Kasumi-1 (cell line): ENCODE measurements at places on chromosomes 2 and 18.

DNA sequence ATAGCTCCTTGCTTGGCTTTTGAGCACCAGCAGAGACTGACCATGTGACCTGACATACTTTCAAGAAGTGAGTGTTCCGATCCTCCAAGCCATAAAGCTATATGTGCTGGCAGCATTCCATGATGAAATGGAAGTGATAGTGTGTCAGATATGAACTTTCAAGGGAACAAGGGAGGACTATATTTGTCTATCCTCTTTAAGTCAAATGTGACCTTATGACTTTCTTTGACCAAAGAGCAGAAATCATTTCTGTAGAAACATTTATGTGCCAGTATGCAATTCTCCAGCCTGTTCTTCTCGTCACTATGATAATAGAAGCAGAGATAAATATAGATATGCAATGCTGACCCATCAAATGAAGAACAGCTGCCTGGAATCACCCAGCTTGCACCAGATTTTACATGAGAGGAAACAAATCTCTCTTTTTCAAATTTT, 14.4 kb downstream of the HYCC2 start:
- DNase-seq, result no peak

GRCh38 chr2:143577489-143577888, 448.3 kb downstream of the ARHGAP15 start:
- no peak for DNase-seq

GRCh38 chr2:226788881-226789490, 10.6 kb downstream of the IRS1 start:
- DNase-seq, result no peak

GRCh38 chr2:49032126-49032525, 122.2 kb downstream of the FSHR start:
- no peak for DNase-seq

DNA sequence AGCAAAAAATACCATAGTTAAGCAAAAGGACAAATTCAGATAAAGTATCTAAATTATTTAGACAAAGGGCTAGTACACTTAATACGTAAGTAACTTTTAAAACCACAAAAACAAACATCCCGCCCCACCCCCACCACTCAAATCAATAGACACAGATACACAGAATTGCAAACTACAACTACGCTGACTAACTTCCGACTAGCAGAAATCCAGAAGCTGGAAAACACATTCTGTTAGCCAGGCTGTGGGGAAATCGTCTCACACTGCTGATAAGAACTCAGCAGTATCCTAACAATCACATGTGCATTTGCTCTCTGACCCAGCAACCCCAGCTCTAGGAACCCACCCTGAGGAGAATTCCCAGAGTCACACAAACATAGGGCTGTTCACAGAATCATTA, 16.6 kb downstream of the FAM168B start:
- no peak for DNase-seq

DNA sequence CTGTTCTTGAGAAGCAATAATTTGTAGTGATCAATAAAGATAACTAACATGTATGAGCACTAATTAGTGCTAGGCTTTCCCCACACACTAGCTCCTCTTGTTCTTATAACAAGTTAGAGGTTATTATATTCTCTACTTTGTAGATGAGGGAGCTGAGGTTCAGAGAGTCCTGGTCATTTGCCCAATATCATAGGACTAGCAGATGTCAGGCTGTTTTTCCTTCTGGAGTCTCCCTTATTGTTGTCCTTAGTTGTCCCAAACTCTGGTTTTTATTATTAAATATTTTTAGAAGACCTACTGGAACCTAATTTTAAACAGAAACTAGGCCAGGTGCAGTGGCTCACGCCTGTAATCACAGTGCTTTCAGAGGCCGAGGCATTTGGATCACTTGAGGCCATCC, 16.5 kb upstream of the TTC39C start:
- DNase-seq, result no peak

- no peak for DNase-seq
Observed at GRCh38 chr2:7881063-7881462, 800.8 kb upstream of the ID2 start.

DNA sequence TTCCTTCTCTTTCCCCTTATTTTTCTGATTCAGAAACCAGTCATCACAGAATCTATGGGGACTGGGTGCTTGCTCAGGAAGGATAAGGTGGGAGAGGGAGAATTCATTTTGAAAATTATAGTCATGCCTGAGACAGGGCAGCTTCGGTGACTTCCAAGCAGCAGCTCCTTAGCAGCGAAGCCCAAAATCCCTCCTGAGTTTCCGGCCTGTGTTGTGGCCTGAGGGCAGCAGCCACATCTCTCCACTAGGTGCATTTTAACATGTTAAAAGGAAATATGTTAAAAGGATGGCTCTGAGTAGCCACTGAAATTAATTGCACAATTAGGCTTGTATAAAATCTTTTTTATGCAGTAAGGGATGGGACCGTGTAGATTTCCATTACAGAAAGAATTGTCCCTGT, 207.0 kb upstream of the RAB12 start:
- DNase-seq, result no peak

DNA sequence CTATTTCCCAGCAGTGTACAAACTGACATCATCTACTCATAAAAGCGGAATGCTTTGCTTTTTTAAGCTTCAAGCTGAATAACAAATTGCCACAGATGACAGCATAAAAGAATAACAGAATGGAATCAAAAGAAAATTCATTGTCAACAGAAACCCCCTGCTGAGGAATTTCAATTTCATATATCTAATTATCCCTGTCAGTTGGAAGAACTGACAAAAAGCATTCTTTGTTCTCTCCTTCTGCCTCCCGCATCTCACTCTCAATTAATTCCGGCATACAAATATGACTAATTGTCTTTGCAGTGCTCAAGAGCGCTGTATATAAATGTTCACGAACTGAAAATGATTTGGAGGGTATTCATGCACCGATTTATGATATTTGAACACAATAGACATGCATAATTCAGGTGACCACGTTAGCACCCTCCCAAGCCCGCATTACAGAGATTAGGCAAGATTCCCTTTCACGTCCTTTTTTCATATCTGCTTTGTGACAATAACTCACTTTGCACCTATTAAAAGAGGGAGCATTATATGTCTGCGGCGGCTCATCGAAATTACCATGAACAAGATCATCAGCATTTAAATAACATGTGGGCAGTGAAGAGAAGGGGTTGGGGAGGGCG, 277.7 kb upstream of the SALL3 start:
- no peak for DNase-seq

- no peak for DNase-seq
Observed at GRCh38 chr2:25402477-25402876, 60.8 kb upstream of the DNMT3A start.

- DNase-seq, result no peak
Observed at GRCh38 chr2:85583667-85584353, 421 bp upstream of the VAMP5 start.

GRCh38 chr2:205705511-205706349, 23.4 kb downstream of the NRP2 start:
- DNase-seq, result no peak

DNA sequence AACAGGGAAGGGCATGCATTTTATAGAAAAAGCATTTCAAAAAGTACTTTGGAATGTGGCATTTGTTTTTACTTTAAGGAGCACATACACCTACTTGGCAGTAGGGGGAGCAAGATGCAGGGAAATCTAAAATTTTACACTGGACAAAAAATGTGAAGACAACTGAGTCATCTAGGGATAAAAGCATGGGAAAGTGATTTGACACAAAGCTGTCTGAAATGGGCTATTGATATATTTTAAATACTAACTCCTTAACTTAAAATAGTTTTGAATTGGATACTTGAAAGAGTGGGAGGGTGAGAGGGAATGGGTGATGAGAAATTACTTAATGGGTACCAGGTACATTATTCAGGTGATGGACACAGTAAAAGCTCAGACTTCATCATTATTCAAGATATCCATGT, 15.8 kb downstream of the TMEM200C start:
- peak; percentile 12 for DNase-seq

- no peak for DNase-seq
Observed at GRCh38 chr2:217331523-217332416, 471.9 kb upstream of the TNP1 start.

DNA sequence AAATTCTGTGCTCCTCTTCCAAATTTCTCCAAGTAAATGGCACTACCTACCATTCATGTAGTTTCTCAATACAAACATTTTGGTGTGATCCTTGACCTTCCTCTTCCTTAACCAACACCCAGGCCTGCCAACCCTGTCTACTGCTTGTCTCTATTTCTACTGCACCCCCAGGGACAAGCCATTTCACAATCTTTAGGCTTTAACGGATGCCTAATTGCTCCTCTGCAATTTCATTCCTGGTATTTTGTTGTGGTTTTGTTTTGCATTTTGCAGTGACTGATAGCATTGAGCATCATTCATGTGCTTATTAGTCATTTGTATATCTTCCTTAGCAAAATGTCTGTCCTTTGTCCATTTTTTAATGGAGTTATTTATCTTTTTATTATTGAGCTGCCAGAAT, 10.0 kb downstream of the FAP start:
- DNase-seq, result no peak

DNA sequence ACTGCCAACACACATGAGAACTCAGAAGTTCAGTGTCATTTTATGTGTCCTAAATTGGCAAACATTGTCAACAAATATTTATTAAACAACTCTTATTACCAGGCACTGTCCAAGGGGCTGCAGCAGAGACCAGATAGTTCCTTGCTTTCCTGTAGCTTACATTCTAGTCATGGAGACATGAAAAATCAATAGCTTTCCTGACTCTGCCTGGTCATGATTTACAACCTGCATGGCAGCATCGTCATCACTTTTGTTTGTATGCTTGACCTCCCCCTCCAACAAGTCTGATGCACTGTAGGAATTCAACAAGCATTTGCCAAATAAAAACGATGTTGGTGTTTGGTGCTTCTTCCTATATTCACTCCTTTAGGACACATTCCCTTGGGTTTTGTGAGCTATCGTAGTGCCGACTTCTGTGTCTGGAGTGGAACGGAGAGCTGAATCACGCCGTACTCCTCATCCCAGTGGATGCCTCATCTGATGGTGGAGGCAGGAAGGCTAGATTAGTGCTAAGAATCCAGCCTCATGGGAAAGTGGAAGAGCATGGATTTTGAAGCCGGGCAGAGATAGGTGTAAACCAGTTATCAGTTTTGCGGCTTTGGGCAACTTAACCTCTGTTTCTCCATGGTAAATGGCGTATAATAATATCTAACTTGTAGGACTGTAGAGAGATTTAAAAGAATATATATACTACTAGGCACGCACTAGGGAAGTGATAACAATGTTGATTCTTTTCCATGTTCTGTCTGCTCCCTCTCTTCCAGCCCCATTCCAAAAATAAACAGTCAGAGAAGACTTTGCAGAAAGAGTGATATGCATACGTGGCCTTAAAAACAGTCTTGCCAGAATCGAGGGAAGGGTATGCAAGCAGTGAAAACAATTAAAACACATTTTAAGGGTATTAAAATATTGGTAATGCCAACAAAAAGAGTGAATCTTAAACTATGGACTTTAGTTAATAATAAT, 120.5 kb upstream of the ZFP36L2 start:
- no peak for DNase-seq

DNA sequence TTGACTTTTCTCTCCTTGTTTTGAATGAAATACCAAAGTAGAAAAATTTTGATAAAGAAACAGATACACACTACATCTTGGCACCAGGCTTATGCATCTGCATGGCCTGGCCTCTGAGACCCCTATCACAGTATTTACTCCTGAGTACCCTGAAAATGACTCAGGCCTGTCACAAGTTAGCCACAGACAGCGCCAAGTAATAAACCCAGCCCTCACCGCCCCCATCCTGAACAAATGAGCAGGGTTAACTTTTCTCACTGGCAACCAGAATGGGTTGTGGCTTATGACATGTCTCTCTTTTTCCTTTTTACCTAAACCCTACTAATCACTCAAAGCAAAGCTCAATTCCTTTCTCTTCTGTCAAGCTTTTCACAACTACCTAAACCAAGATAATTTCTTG, 35.3 kb downstream of the SPRED2 start:
- DNase-seq, result no peak

DNA sequence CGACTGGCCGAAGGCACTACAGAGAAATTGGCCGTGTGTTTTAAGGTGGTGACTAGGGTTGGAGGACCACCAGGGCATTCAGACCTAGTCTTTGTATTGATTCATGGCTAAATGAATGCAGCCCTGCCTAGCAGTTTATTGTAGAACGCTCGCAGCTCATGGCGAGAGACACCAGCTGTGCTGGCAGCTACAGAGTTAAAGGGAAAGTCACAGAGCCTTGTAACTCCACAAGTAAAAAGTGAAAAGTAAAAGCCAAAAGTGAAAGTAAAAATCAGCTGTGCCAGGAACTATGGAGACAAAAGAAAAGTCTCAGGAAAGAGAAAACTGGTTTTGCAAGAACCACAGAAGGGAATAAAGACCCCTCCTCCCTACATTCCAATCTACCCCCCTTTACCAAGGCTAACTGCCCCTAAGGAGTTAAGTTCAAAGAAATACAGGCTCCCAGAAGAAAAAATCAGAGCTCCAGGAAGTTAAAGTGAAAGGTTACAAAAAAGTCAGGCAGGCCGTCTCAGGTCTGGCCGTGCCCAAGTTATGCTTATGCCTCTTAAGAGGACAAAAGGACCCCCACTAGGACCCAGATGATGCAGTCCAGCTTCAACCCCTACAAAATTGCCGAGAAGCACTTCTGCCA, 46.4 kb upstream of the SELENOI start:
- peak; percentile 7 for DNase-seq

DNA sequence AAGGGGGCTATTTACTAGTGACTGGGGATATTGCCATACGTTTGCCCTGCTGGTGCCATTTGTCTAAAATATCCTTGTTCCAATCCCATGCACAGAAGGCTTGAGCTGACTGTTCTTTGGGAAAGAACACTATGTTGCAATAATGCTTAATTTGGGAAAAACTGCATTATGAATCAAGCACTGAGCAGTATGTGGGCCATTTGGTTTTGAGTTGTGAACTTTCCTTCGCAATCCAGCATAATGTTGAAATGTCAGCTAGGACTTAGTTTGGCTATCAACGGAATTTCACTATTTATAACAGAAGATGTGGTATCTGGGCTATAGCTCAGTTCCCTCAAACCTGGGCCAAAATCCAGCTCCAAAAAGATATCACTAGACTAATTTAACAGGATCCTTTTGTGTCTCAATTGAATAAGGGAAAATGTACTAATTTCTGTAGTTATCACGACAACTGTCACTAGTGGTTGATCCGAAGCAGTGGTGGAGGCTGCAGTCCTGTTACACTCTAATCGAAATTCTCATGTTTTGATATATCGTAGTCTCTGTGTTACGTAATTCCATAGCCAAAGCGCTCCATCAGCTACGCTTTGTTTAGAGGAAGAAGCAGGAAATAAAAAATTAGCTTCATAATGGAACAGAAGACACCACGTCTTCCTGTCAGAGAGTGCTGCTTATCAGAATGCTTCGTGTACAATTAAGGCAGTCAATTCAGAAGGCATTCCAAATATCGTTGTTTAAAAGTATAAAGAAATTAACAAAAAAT, 686.8 kb upstream of the SALL3 start:
- no peak for DNase-seq

- DNase-seq, result no peak
Observed at GRCh38 chr2:223700221-223700620, 98.1 kb upstream of the SCG2 start.

DNA sequence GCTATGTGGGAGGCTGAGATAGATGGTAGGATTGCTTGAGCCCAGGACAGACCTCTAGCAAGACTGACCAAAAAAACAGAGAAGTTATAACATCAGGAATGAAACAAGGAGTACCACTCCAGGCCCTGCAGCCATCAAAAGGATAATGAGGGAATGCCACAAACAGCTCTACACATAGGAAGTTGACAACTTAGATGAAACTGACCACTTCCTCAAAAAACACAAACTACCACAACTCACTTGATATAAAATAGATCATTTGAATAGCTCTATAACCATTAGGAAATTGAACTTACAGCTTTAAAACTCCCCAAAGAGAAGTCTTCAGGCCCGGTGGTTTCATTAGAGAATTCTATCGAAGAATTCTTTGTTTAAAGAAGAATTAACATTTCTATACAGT, 12.9 kb upstream of the ESPNL start:
- no peak for DNase-seq
